ENCODE measurements at places on chromosomes 13 and 19.
A peak's percentile ranks its signal among the peaks of the same experiment; 100 is the strongest.

DNA sequence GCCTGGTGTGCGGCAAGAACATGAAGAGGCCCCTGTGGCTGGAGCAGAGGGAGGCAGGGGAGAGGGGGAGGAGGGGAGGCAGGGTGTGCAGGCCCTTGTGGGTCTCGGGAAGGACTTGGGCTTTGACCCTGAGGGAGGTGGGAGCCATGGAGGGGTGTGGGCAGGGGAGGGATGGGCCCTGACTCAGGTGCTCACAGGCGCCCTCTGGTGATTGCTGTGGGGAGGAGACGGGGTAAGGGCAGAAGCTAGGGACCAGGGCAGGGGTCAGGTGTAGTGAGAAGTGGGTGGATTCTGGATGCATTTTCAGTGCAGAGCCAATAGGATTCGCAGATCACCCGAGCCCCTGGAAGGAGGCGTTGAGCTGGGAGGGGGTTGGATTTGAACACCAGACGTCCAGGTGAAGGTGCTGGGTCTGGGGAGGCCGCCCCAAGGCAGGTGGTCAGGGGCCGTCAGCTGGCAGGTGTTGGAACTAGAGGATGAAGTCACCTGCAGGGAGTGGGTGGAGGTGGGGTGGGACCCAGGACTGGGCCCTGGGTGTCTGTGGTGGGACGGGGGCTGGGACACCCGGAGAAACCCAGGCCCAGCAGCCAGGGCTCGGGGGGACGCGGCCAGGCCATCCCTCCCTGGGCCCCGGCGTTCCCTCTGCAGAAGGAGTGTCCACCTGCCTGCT, 185.4 kb downstream of the KDM4B start:
- DNase-seq, result peak; percentile 70

DNA sequence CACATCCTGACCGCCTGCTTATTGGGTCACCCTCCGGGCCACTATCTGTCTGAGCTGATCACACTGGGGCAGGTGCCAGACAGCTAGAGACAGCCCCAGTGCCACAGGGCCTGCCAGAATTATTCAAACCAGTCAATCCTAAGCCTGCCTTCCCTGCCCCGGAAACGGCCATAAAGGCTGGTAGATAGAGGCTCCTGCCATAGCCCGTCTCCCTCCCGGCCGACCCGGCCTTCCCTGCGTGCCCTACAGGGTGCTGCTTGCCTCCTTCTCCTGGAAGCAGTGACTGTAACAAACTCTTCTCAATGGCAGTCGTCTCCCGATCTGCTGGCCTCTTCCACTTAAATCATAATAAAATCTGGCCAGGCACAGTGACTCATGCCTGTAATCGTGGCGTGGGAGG, 158.6 kb upstream of the SOX1 start:
- no peak for DNase-seq

DNA sequence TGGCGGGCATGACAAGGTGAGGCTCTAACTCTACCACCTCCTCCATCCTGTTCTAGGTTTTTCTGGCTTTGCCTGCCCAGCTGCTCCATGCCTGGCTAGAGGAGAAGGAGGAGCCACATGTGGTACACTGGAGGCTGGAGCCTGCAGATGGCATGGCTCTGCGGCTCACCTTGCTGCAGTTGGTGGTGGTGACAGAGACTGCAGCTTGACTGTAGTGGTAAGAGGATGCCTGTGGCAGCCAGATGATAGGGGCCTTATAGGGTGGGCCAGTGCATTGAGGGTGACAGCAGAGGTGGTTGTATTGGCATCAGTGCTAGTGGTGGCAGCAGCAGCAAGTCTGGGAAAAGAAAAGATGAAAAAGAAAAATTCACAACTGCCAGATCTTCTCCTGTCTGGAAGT, 146.2 kb downstream of the TNFRSF19 start:
- DNase-seq, result no peak

- no peak for DNase-seq
Observed at GRCh38 chr19:45475537-45476291, 7.9 kb downstream of the FOSB start.

DNA sequence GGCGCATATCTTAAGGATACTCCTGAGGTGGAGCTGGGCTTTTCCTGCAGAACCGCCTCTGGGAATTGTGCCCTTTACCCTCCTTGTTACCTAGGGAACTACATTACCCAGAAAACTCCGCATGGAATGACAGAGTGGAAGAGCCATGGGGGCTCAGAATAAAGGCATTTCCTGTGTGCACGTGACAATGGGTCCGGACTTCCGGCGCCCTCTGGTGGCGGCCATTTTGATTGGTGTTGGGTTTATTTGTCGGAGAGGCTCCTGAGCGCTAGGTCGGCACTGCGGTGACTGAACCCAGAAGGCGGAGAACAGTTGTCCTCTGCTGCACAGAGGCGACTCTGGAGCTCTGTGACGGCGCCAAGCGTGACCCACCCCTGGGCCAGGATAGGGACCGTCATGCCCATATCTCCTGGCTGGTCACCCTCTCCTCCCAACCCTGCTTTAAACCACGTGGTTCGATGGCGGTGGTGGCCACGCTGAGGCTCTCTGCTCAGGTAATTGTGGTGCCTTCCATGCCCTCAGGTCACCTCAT, at the start of gene ZNF587B:
TSS of gene ZNF587B (plus strand) at position 229 of the 532 bp plus-strand sequence. CDS start at position 459, 230 bp downstream.
- no peak for DNase-seq

DNA sequence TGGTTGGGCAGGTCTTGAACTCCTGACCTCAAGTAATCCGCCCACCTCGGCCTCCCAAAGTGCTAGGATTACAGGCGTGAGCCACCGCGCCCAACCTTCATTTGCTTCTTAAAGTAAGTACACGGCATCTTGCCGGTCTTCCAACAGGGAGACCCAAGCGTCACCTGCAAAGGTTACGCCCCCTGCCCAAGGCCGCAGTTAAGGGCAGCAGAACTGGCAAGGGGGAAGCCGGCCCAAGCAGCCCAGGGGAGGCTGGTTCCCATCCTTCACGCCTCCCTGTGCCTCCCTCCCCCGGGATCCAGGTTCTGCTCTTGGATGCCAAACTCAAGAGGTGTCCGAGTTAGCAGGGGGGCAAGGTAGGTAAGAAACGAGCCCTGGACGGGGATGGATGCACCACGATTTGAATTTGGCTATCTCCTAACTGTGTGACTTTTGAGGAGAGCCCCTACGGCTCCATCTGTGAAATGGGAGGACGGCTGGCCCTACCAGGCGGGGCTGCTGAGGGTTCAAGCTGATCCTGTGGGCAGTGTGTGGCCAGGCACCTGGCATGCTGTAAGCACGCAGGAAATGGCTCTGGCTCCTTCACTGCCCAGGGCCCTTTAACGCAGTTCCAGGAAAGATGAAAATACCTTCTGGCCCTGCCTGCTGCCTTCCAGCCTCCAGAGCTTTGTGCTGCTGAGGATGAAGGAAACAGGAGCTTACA, 9.0 kb downstream of the RFX1 start:
- DNase-seq, result no peak
